Stimulated activated CD4-positive, alpha-beta T cell treated with anti-CD3 and anti-CD28 coated beads, Interleukin-15, amount 100 ng/mL, for 48 hours (primary cell): ENCODE measurements at places on chromosomes 2 and 18.

GRCh38 chr2:211133766-211134165 lies 577.4 kb downstream of the CPS1 start:
- no peak for DNase-seq

GRCh38 chr2:74436848-74437695 lies 4.7 kb downstream of the RTKN start:
- no peak for DNase-seq

DNA sequence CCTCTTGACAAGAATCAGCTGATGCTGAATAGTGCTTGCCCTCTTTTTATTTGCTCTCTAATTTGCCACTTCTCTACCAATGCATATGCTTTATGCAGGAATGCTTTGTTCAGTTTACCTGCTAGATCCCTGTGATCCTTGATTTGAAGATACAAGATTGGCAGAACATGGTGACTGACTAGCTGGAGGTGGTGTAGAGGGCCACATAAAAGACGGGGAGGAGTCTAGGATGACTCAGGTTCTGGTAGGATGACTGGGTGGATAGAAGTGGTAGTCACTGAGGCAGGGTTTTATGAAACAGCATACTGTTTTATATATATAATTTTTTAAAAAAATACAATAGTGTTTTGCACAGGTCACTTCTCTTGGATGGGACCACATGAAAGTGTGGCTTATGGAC lies 6.3 kb upstream of the ADGRF3 start:
- no peak for DNase-seq

DNA sequence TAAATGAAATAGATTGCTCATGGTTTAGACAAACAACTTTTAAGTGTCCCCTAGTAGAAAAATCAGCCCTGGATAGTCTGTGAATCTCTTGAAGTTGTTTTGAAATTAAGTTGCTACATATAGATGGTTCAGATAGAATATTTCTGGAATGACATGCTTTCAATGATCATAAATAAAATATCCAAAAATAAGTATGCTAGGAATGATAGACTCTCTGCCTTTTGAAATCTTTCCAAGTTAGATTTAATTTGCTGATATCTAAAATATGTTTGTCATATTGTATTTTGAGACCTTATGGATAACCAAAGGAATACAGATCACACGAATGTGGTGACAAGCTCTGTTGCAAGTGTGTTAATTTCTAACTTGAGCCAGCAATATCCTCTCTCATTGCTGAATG lies 488.7 kb downstream of the THSD7B start:
- no peak for DNase-seq

- no peak for DNase-seq
Observed at GRCh38 chr18:25327584-25327983, 24.4 kb downstream of the ZNF521 start.

DNA sequence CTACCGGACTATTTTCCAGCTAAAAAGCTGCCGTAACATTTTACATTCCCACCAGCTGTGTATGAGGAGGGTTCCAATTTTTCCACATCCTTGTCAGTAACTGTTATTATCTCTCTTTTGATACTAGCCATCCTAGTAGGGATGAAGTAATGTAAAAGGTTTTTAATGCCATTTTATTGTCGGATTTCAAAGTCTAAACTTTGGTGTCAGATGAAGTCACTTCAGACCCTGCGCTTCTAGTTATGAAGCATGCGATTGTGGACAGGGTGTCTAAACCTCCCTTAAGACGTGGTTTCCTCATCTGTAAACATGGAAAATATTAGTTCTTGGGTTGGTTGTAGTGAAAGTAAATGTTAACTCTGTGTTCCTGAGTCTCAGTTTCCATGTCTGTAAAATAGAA lies 4.7 kb downstream of the DGKD start:
- DNase-seq, result no peak

DNA sequence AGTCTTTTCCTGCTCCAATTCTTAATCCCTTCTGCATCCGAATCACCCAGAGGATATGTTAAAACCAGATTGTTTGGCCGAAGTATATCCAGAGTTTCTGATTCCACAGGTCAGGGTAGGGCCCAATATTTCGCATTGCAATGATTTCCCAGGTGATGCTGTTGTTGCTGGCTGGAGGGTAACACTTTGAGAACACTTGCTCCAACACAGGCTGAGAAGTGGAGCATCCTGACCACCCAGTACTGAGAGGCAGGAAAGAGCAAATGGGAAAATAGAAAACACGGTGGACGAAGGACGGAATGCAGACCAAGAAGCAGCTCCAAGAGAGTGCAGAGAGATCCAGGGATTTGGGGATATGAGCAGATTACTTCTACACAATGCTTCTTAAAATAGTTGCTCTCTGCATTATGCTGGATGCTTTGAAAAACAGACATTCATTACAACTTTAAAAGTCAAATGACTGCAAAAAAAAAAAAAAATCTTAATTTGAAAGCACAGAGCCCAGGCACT lies 362.2 kb upstream of the SLC14A2 start:
- DNase-seq, result no peak

DNA sequence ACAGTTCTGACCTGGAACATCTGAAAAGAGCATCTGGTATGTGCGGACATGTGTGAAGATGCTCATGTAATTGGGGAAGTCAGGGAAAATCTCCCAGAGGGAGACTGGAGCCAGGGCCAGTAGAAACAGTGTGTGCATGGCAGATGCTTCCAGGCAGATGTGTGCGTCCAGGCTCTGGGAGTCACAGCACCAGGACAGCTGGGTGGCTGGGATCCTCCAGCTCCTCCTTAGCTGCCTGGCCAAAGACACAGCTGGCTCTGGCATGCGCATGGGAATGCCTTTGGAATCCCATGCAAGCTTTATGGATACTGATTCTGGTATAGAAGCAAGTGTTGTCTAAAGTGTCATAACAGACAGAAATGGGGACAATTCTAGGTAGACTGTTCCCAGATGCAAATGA lies 369.7 kb downstream of the INSIG2 start:
- no peak for DNase-seq

- no peak for DNase-seq
Observed at GRCh38 chr2:50225021-50225928, 806.7 kb downstream of the NRXN1 start.
